ENCODE measurements at places on chromosomes 6 and 20.

GRCh38 chr6:116409756-116410155, 39.0 kb downstream of the DSE start:
- no peak for DNase-seq

DNA sequence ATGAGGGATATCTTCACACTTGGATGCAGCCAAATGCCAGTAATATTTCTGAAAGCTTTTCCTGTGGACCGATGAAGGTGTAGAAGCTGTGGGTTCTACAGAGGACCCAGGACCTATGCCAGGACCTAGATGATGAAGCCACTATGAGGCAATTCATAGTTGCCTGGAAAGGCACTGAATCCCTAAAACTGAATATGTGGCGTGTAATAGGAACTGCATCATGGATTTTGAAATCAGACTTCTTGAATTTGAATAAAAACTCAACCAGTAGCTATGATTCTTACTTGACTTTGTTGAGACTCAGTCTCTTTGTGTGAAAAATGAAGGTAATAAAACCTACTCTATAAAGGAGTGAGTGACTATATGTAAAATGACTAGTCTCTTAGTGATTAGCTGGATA, 89.9 kb upstream of the SGK1 start:
- no peak for DNase-seq

DNA sequence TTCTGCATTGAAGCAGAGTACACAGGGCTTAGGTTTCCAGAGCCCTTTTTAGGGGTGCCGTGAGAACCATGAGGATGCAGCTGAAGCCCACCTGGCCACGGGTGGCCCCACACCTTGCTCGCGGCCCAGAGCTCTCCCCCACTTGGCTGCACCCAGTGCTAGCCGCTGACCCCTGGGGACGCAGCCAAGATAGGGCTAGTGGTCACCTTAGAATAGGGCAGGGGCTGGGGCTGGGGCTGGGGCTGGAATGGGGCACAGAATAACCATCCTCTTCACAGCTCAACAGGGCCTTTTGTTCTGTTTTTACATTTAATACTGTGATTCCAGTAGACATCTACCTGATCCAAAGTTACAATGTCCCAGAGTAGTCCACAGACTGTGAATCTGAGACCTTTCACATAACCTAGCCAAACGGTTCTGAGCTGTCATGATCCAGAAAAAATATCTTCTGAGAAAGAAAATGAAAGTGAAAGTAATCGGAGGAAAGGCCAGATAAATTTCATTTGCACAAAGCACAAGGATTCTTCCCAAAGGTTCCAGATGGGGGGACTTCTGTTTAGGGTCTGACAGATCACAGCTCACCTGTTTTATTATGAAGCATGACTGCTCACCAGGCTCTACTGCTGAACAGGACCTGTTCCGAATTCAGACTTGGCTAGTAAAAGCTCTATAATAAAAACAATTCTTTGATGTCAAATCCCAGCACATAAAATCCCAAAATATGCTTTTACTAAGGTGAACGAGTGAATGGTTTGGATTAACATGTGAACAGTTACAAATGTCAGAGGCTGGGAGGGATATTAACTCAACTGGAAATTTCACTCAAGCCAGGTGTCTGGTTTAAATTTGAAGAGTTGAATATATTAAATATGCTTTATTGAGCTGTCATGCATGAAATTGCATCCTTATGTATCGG, 401.9 kb downstream of the THBS2 start:
- DNase-seq, result no peak

DNA sequence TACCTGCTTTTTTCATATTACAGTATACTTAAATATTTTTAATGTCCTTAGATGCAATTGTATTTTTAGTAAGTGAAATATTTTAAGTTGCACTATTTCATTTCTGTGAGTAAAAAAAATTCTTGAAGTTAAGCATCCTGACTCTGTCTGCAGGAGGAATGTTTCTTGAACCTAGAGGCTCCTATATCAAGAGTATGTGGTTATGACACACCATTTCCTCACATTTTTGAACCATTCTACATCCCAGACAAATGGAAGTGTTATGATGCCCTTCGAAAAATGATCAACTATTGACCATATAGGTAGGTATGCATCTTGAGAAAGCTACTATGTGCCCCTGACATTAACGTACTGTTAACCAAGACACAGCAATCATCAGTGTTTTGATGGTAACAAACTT, 237.0 kb downstream of the BCKDHB start:
- no peak for DNase-seq

DNA sequence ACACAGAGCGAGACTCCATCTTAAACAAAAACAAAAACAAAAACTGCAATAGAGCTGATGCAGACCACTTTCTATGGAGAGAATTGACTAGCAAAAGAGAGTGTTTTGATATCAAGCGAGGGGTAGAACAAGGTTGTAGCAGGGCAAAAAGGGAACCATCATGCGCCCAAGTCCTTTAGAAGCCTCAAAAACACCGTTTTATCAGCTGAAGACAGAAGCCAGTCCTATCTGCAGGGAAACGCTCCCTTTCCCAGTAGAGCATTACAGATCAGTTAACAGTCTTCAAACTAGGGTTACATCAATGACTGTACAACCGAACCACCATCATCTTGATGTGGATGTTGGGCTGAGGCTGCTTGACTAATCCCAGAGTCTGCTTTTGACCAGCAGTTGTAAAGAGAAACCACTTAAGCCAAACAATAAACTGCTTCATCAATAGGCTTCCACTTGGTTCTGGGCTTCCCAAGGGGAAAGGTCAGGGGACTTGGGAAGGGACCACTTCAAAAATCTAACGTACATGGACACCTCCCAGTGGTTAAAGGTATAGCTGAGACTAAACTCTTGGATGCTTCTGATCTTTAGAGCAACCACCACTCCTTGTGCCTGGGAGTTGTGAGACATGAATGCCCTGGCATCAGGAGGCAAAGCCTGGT, 59.6 kb upstream of the SPDEF start:
- no peak for DNase-seq

DNA sequence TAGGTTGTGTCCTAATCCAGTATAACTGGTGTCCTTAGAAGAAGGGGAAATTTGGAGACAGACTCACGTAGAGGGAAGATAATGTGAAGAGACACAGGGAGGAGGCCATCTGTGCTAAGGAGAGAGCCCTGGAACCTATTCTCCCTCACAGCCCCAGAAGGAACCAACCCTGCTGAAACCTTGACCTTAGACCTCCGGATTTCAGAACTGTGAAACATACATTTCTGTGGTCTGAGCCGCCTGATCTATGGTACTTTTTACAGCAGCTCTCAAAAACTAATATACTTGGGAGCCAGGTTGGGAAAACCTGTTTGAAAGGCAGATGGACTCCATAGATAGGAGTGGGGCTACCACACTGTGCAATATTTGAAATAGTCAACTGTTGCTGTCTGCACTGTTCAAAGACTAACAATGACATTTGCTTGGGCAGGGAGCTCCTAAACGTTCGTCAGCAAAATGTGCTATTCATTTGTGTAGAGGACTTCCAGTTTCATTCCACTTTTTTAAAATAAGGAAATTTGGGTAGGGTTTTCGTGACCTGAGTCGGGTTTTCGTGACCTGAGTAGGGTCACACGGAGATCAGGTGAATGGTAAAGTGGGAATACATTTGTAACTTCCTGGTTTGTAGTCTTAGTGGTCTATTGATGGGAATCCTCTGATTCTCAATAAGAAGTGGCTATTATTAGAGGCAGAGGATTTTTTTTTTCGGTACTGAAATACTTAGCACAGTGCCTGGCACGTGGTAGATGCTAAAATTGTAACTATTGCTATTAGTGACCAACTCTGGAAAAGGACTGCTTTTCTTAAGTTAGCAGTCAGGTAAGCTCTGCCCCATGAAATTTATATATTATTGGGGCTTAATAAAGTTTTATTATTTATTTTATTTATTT, 11.4 kb downstream of the TAGAP start:
- no peak for DNase-seq

DNA sequence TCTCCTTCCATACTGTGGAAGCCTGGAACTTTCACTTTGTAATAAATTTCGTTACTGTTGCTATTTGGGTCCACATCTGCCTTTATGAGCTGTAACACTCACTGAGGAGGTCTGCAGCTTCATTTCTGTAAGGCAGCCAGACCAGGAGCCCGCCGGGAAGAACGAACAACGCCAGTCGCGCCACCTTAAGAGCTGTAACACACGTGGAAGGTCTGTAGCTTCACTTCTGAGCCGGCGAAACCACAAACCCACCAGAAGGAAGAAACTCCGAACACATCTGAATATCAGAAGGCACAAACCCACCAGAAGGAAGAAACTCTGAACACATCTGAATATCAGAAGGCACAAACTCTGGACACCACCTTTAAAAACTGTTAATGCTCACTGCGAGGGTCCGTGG, 589.9 kb upstream of the SLC35B3 start:
- no peak for DNase-seq

DNA sequence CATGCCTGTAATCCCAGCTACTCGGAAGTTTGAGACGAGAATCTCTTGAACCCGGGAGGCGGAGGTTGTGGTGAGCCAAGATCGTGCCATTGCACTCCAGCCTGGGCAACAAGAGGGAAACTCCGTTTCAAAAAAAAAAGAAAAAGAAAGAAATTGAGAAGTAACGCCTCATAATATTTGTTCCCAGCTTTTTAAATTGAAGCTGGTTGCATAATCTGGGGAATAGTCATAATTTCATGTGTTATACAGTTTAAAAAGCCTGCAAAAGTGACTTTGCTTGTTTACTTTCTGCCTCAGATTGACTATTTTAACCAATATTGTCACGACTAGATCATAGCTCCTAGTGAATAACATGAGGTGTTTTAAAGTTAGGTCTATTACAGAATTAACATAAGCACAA, 7.2 kb downstream of the FAM217B start:
- DNase-seq, result no peak

DNA sequence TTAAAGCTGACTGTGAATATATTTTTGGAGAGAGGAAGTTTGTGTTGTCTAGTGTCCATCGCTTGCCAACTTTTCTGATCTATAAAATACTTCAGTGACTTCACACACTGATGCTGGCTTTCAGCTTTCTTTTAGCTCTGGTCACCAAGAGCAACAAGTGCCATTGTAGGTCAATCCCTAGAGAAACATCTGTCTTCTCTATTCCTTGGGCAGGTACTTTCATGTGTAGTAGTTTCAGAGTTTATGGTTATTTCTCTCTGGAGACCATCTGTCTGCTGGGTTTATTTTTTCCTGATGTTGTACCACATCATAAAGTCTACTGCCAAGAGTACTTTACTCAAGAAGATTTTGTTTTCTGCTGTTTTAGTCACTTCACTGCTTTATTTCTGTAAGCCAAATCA, 249.9 kb downstream of the KHDC1L start:
- no peak for DNase-seq

GRCh38 chr6:147201885-147202515, 2.2 kb upstream of the STXBP5 start:
- DNase-seq, result no peak

- DNase-seq, result no peak
Measured at GRCh38 chr20:45254383-45255262, at the start of gene SLPI. Gene SLPI (minus strand): TSS chr20:45254564. CDS start chr20:45254543, 21 bp downstream.

GRCh38 chr6:107154801-107155160, 39.5 kb upstream of the BEND3 start:
- no peak for DNase-seq

DNA sequence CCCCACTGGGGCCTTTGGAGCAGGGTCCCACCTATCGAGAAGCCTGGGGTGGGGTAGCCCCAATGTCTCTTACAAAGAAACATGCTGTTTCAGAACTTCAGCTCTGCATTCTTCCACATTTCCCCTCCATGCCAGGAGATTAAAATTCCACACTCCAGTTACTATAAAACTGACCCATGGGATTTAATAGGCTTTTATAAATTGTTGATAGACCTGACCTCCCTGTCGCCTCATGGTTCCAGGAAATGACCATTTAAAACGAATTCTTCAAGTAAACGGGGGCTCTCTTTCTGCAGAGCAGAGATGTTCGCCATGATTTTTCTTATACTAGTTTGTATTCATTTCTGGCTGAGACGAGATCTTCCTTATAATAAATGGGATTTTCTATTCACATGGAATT, 19.3 kb downstream of the RIN2 start:
- DNase-seq, result no peak

DNA sequence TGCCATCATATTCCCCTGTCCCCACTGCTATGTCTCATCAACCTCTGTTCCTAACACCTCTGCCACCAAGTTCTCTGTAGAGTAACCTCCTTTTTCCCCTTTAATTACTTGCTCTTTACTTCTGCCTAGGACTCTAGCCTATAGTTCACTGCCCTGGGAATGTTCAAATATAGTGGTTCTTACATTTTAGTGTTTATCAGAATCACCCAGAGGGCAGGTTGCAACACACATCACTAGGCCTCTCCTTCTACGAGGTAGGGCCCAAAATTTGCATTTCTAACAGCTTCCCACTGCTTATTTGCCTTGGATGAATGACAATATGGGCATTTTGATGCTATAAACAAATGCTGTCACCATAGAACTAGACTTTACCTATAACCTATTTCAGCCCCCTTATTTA, 23.1 kb upstream of the C6orf141 start:
- no peak for DNase-seq

- DNase-seq, result no peak
Measured at GRCh38 chr20:29325304-29325640, 1932.2 kb upstream of the DEFB115 start.

DNA sequence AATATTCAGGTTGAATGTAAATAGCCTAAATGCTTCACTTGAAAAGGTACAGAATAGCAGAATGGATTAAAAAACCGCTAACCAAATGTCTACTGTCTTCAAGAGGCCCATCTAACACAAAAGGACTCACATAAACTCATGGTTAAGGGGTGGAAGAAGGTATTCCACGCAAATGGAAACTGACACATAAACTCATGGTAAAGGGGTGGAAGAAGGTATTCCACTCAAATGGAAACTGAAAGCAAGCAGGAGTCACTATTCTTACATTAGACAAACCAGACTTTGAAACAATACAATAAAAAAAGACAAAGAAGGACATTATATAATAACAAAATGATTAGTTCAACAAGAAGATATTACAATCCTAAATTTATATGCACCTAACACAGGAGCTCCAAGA, 38.3 kb upstream of the PKIB start:
- no peak for DNase-seq

All from effector CD4-positive, alpha-beta T cell (primary cell).